ENCODE measurements at places on chromosomes 3 and 15. TPM values are rescaled to one million over a fixed set of nuclear protein-coding genes. Genes with fewer than 3 reads are reported as not detected.

The RASGRP1 gene
- 0.85 TPM for total RNA-seq

The CASR gene
- total RNA-seq = not detected

The GPR160 gene
- total RNA-seq = 0.54 TPM

The SMAD6 gene
- total RNA-seq = 25.6 TPM

The ZBED2 gene
- total RNA-seq = 0.09 TPM

The MYZAP gene
- total RNA-seq = 4.2 TPM

The PP2D1 gene
- total RNA-seq = not detected

The PODXL2 gene
- 5.9 TPM for total RNA-seq

The AADACL2 gene
- not detected for total RNA-seq

The LRRC31 gene
- not detected for total RNA-seq

The SENP8 gene
- total RNA-seq = 1.1 TPM

The SOX2 gene
- not detected for total RNA-seq

The ITIH1 gene
- total RNA-seq = not detected

The HTR3E gene
- not detected for total RNA-seq

The GOLGA6D gene
- total RNA-seq = not detected

The EXOG gene
- 12.9 TPM for total RNA-seq

The CLRN1 gene
- total RNA-seq = not detected

The CCR9 gene
- total RNA-seq = not detected

The IGSF11 gene
- not detected for total RNA-seq

The RTP3 gene
- total RNA-seq = not detected

The WDR53 gene
- 8.1 TPM for total RNA-seq

The CEMIP gene
- total RNA-seq = 0.27 TPM

The FEZF2 gene
- total RNA-seq = not detected

The CCDC54 gene
- total RNA-seq = not detected

The NECTIN3 gene
- total RNA-seq = 51.7 TPM

The EPHB1 gene
- 0.81 TPM for total RNA-seq

The ANKRD63 gene
- 0.09 TPM for total RNA-seq

The ZWILCH gene
- total RNA-seq = 26.0 TPM

The CATSPER2 gene
- 1.6 TPM for total RNA-seq

The KIF15 gene
- total RNA-seq = 12.7 TPM

The FGF12 gene
- total RNA-seq = 0.28 TPM

Measured in endothelial cell of coronary artery (primary cell).